Pancreas (tissue), 10 donors: ENCODE measurements at places on chromosomes 1 and 21. TPM values are rescaled to one million over a fixed set of nuclear protein-coding genes. Genes with fewer than 3 reads are reported as not detected.
A peak's percentile ranks its signal among the peaks of the same experiment; 100 is the strongest.

Gene CDA
- 1.2 TPM for polyA plus RNA-seq

Gene STYXL2
- 0.02 TPM for polyA plus RNA-seq

Gene SPRR2G
- not detected for polyA plus RNA-seq

Gene GCSAML
- polyA plus RNA-seq, result not detected

Gene PGLYRP4
- not detected for polyA plus RNA-seq

Gene KCNE2
- polyA plus RNA-seq, result not detected

Gene C1orf185
- not detected for polyA plus RNA-seq

Gene SYT14
- 0.27 TPM for polyA plus RNA-seq

Gene CHODL
- 0.16 TPM for polyA plus RNA-seq

Gene FCRL5
- 0.02 TPM for polyA plus RNA-seq

Gene HSPB7
- polyA plus RNA-seq, result 4.1 TPM

GRCh38 chr1:87064309-87064708 is 149.9 kb downstream of the HS2ST1 start:
- H3K27ac ChIP-seq, result no peak overlapping the region
- H3K27me3 ChIP-seq, result no peaks in the 10 kb centered on the region
- no peaks in the 10 kb centered on the region for H3K36me3 ChIP-seq
- H3K4me1 ChIP-seq, result no peaks in the 10 kb centered on the region

- H3K27ac ChIP-seq, result no peak overlapping the region
- no peak overlapping the region for H3K4me3 ChIP-seq
- no peaks in the 10 kb centered on the region for H3K4me1 ChIP-seq
- DNase-seq, result no peak
- no peaks in the 10 kb centered on the region for H3K36me3 ChIP-seq
These were observed 23.4 kb downstream of the TNR start for GRCh38 chr1:175720023-175720422.

DNA sequence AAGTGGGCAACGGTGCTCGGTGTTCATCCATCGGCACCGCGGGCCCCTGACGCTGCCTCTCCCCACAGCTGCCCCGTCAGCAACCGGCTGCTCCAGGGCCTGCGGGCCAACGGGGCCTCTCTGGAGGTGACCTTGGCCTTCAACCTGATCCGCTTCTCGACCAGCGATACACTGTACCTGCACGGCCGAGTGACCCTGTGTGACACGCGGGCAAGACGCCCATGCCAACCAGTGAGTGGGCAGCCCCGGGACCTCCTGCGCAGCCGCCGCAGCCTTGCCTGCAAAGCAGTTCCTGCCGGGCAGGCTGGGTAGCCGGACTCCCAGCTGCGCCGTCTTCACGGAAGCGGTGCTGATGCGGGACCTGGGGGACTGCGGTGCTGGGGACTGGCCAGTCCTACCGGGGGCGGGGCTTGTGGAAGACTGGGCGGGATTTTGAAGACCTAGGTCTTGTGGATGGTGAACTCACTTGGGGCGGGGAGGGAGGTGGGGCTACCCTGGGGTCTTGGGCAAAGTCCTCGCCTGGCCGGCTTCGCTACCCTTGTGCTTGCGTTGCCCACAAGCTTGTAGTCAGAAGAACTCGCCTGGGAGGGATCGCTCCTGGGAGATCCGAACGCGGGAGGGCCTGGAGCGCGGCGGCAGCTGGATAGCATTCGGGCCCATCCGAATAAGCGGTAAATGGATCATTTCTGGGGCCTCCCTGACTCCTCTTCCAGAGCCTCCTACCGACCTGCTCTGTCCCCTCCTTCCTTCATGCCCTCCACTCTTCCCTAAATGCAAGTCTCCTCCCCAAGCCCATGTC is 8.8 kb upstream of the CEP85 start:
- peak; percentile 84 for DNase-seq
- no peaks in the 10 kb centered on the region for H3K36me3 ChIP-seq
- no peaks in the 10 kb centered on the region for H3K27me3 ChIP-seq
- H3K4me3 ChIP-seq, result peak overlapping the region; percentile 32

- H3K36me3 ChIP-seq, result no peaks in the 10 kb centered on the region
- H3K27ac ChIP-seq, result no peak overlapping the region
- DNase-seq, result no peak
- no peaks in the 10 kb centered on the region for H3K27me3 ChIP-seq
- no peaks in the 10 kb centered on the region for H3K4me1 ChIP-seq
- no peak overlapping the region for H3K4me3 ChIP-seq
These were observed 17.8 kb downstream of the CCDC30 start for GRCh38 chr1:42480921-42481320.

GRCh38 chr1:42747125-42747524 is 7.1 kb upstream of the CLDN19 start:
- H3K27ac ChIP-seq, result no peak overlapping the region
- peaks cover 14% of the 10 kb centered on the region for H3K36me3 ChIP-seq
- H3K4me3 ChIP-seq, result no peak overlapping the region
- no peaks in the 10 kb centered on the region for H3K27me3 ChIP-seq
- no peaks in the 10 kb centered on the region for H3K4me1 ChIP-seq

GRCh38 chr1:116514708-116515525 is 55.9 kb downstream of the CD58 start:
- no peak for DNase-seq
- H3K4me1 ChIP-seq, result no peaks in the 10 kb centered on the region
- no peak overlapping the region for H3K27ac ChIP-seq
- H3K27me3 ChIP-seq, result no peaks in the 10 kb centered on the region

- H3K4me3 ChIP-seq, result no peak overlapping the region
- H3K27me3 ChIP-seq, result no peaks in the 10 kb centered on the region
- no peaks in the 10 kb centered on the region for H3K4me1 ChIP-seq
- no peak overlapping the region for H3K27ac ChIP-seq
- no peaks in the 10 kb centered on the region for H3K36me3 ChIP-seq
These were observed 280.7 kb downstream of the LMX1A start for GRCh38 chr1:165075725-165076370.

DNA sequence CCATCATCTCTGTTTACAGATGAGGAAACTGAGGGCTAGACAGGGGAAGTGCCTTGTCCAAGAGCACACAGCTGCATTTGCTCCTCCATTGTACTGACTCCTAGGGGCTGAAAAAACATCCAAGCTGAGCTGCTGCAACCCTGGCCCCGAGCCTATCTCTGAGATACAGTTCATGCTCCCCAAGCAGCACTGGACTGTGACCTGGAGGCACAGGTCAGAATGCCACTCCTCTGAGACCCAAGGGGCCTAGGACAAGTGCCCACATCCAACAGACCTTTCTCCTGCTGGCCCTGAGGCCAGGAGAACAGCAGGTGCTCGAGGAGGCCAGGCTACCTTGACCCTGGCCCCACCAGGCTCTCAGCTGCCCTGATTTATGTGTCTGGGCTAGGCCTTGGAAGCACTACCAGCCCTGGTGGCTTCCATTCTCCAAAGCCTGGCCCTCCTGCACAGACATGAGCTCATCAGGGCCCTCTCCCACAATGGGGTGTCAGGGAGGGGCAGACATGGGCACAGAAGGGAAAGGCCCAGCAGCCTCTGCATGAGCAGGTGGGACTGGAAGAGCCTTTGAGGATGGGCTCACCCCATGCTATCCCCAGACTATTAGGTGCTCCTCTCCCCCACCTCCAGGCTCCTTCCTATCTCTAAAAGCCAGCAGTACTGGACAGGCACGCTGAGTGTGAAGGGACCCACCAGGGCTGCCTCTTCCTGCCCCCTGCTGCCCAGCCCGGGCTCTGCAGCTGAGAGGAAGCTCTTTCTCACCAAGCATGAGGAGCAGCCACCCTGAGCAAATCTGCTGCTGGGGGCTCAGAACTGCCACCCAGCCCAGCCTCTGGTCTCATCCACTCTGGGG is 18.8 kb downstream of the ADGRB2 start:
- H3K4me3 ChIP-seq, result no peak overlapping the region
- no peaks in the 10 kb centered on the region for H3K27me3 ChIP-seq
- DNase-seq, result no peak
- H3K36me3 ChIP-seq, result no peaks in the 10 kb centered on the region
- no peak overlapping the region for H3K27ac ChIP-seq

- no peak overlapping the region for H3K4me3 ChIP-seq
- H3K27me3 ChIP-seq, result no peaks in the 10 kb centered on the region
- no peaks in the 10 kb centered on the region for H3K4me1 ChIP-seq
- no peaks in the 10 kb centered on the region for H3K36me3 ChIP-seq
- DNase-seq, result no peak
- H3K27ac ChIP-seq, result no peak overlapping the region
These were observed 29.8 kb downstream of the MEGF6 start for GRCh38 chr1:3581296-3582036.

- no peak overlapping the region for H3K4me3 ChIP-seq
- no peak for DNase-seq
- no peak overlapping the region for H3K27ac ChIP-seq
- no peaks in the 10 kb centered on the region for H3K4me1 ChIP-seq
- no peaks in the 10 kb centered on the region for H3K36me3 ChIP-seq
- H3K27me3 ChIP-seq, result no peaks in the 10 kb centered on the region
These were observed 9.6 kb upstream of the MAP10 start for GRCh38 chr1:232795497-232796053.

DNA sequence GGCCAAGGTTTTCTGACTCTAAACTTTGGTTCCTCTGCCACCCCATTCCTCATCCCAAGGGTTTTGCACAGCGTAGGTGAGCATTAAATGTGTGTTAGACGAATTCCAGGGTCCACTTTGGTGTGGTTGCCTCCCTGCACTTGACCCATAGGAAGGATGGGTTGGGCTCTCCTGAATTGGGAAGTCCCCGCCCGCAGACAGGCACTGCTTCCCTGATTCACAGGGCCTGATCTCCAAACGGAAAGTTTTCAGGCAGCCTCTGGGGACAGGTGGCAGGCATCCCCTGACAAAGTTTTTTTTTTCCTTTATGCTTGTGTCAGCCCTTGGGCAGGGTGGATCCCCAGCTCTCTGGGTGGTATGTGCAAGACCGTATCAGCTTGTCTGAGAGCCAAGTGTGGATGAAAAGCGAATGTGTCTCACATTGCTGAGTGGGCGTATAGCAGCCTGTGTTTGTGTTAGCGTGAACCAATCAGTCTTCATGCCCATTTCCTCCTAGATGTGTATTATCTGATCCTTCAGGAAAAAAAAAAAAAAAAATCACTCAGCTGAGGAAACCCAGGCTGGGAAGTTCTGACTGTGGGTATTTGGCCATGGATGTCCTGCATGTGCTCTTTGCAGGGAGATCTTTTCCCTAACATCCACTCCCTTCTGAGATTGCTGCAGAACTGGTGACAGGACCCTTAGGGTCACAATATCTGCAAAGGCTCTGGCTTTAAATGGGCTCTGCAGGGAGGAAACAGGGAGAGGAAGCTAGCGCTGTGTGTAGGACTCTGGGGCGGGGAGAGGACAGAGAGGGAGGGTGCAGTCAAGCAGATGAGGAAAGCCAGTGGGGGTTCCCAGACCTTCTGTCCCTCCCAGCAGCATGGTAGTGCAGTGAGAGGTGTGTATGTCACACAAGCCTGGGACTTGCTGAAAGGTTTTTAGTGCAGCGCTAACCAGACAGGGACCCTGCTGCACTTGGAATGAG is 42.2 kb upstream of the TRABD2B start:
- no peaks in the 10 kb centered on the region for H3K36me3 ChIP-seq
- no peak overlapping the region for H3K4me3 ChIP-seq
- DNase-seq, result no peak

GRCh38 chr1:69524015-69524414 is 43.7 kb upstream of the LRRC7 start:
- H3K4me3 ChIP-seq, result no peak overlapping the region

- no peak for DNase-seq
- H3K27ac ChIP-seq, result no peak overlapping the region
- no peaks in the 10 kb centered on the region for H3K36me3 ChIP-seq
- no peaks in the 10 kb centered on the region for H3K27me3 ChIP-seq
These were observed 15.9 kb upstream of the NUAK2 start for GRCh38 chr1:205337481-205337880.

GRCh38 chr1:25806418-25806817 is 6.4 kb downstream of the SELENON start:
- H3K27me3 ChIP-seq, result no peaks in the 10 kb centered on the region
- H3K27ac ChIP-seq, result peak overlapping the region; percentile 40
- H3K4me3 ChIP-seq, result no peak overlapping the region
- H3K36me3 ChIP-seq, result no peaks in the 10 kb centered on the region
- H3K4me1 ChIP-seq, result peaks cover 26% of the 10 kb centered on the region
- peak; percentile 85 for DNase-seq

GRCh38 chr1:112268408-112268807 is 127.6 kb upstream of the CTTNBP2NL start:
- no peak for DNase-seq
- no peaks in the 10 kb centered on the region for H3K4me1 ChIP-seq
- no peaks in the 10 kb centered on the region for H3K27me3 ChIP-seq
- H3K27ac ChIP-seq, result no peak overlapping the region

GRCh38 chr1:55623311-55623710 is 408.1 kb upstream of the USP24 start:
- H3K27me3 ChIP-seq, result no peaks in the 10 kb centered on the region
- H3K4me3 ChIP-seq, result no peak overlapping the region
- H3K36me3 ChIP-seq, result no peaks in the 10 kb centered on the region
- DNase-seq, result peak; percentile 77
- peaks cover 2% of the 10 kb centered on the region for H3K4me1 ChIP-seq
- no peak overlapping the region for H3K27ac ChIP-seq

GRCh38 chr1:159561497-159561896 is 25.7 kb upstream of the OR10J5 start:
- no peaks in the 10 kb centered on the region for H3K27me3 ChIP-seq
- no peaks in the 10 kb centered on the region for H3K36me3 ChIP-seq
- DNase-seq, result no peak
- H3K4me1 ChIP-seq, result no peaks in the 10 kb centered on the region
- no peak overlapping the region for H3K27ac ChIP-seq

- H3K4me1 ChIP-seq, result no peaks in the 10 kb centered on the region
- no peak for DNase-seq
- no peaks in the 10 kb centered on the region for H3K36me3 ChIP-seq
- H3K27ac ChIP-seq, result no peak overlapping the region
- no peaks in the 10 kb centered on the region for H3K27me3 ChIP-seq
- H3K4me3 ChIP-seq, result no peak overlapping the region
These were observed 34.7 kb downstream of the RTCA start for GRCh38 chr1:100300691-100301090.

- no peak for DNase-seq
- H3K4me1 ChIP-seq, result no peaks in the 10 kb centered on the region
- H3K4me3 ChIP-seq, result no peak overlapping the region
- H3K27me3 ChIP-seq, result no peaks in the 10 kb centered on the region
These were observed 25.3 kb upstream of the RRP15 start for GRCh38 chr1:218259800-218260199.

DNA sequence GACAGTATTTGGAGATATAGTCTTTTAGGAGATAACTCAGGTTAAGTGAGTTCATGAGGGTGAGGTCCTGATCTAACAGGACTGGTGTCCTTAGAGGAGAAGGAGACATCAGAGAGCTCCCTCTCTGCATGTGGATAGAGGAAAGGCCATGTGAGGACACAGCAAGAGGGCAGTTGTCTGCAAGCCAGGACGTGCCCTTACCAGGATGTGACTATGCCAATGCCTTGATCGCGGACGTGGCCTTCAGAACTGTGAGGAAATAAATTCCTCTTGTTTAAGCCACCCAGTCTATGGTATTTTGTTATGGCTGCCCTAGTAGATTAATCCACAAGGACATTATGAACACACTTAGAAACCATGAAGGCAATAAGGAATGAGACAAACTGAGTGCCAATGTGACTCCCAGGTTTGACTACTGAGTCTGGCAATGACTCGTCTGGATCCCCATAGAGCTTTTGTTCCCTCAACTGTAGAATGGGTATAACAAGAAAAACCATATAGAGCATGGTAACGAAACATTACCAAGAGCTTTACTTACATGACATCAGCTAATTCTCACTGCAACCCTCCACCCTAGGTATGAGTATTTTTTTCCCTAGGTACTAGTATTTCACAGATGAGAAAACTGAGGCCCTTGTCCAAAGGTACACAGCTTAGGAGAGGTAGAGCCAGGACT is 6.5 kb downstream of the URB1 start:
- no peak overlapping the region for H3K4me3 ChIP-seq
- H3K27me3 ChIP-seq, result no peaks in the 10 kb centered on the region
- no peaks in the 10 kb centered on the region for H3K4me1 ChIP-seq

GRCh38 chr1:31700468-31701090 is 3.2 kb downstream of the COL16A1 start:
- peaks cover 8% of the 10 kb centered on the region for H3K4me1 ChIP-seq
- DNase-seq, result no peak
- H3K27ac ChIP-seq, result no peak overlapping the region
- no peaks in the 10 kb centered on the region for H3K36me3 ChIP-seq
